ENCODE measurements at places on chromosomes 2 and 18. TPM values are rescaled to one million over a fixed set of nuclear protein-coding genes. Genes with fewer than 3 reads are reported as not detected.

SMAD7 gene
- 2.7 TPM for total RNA-seq

AP1S3 gene
- total RNA-seq: 2.3 TPM

SYT4 gene
- not detected for total RNA-seq

DPY30 gene
- total RNA-seq: 129 TPM

PECR gene
- 12.2 TPM for total RNA-seq

ANKRD30B gene
- not detected for total RNA-seq

ELOA2 gene
- total RNA-seq: not detected

UGT1A8 gene
- total RNA-seq: not detected

EPHA4 gene
- 7.8 TPM for total RNA-seq

ALLC gene
- not detected for total RNA-seq

AQP12B gene
- total RNA-seq: not detected

ERBB4 gene
- total RNA-seq: not detected

RND3 gene
- 136 TPM for total RNA-seq

CNNM4 gene
- total RNA-seq: 4.4 TPM

RTTN gene
- 10.4 TPM for total RNA-seq

CRACDL gene
- not detected for total RNA-seq

MAL gene
- total RNA-seq: not detected

SIGLEC15 gene
- total RNA-seq: not detected

COPS8 gene
- 190 TPM for total RNA-seq

DTNB gene
- 3.2 TPM for total RNA-seq

SNORC gene
- 0.18 TPM for total RNA-seq

UGT1A4 gene
- total RNA-seq: not detected

SERPINB3 gene
- total RNA-seq: not detected

SULT1C4 gene
- total RNA-seq: 0.53 TPM

PTPRN gene
- total RNA-seq: 1.2 TPM

TEX261 gene
- total RNA-seq: 47.6 TPM

SPATS2L gene
- total RNA-seq: 114 TPM

C2orf78 gene
- not detected for total RNA-seq

SLC11A1 gene
- 0.29 TPM for total RNA-seq

MYL1 gene
- not detected for total RNA-seq

DIPK1C gene
- total RNA-seq: not detected

SRD5A2 gene
- not detected for total RNA-seq

SPDYA gene
- under 0.01 TPM for total RNA-seq

MAIP1 gene
- total RNA-seq: 32.3 TPM

FIGN gene
- 0.86 TPM for total RNA-seq
